B cell (primary cell): ENCODE measurements at places on chromosomes 2 and 18. TPM values are rescaled to one million over a fixed set of nuclear protein-coding genes. Genes with fewer than 3 reads are reported as not detected.
A peak's percentile ranks its signal among the peaks of the same experiment; 100 is the strongest.

The MOB4 gene
- total RNA-seq: 20.1 and 20.8 TPM in 2 replicates

The TSGA10 gene
- total RNA-seq: 36.9 and 39.6 TPM in 2 replicates

The EGR4 gene
- 0.30 and 0.41 TPM in 2 replicates for total RNA-seq

The BMP10 gene
- total RNA-seq: not detected in 2 replicates

The CYP27C1 gene
- not detected in 2 replicates for total RNA-seq

The G6PC2 gene
- total RNA-seq: not detected in 2 replicates

The RAD51AP2 gene
- not detected in 2 replicates for total RNA-seq

The CD8B2 gene
- not detected in 2 replicates for total RNA-seq

DNA sequence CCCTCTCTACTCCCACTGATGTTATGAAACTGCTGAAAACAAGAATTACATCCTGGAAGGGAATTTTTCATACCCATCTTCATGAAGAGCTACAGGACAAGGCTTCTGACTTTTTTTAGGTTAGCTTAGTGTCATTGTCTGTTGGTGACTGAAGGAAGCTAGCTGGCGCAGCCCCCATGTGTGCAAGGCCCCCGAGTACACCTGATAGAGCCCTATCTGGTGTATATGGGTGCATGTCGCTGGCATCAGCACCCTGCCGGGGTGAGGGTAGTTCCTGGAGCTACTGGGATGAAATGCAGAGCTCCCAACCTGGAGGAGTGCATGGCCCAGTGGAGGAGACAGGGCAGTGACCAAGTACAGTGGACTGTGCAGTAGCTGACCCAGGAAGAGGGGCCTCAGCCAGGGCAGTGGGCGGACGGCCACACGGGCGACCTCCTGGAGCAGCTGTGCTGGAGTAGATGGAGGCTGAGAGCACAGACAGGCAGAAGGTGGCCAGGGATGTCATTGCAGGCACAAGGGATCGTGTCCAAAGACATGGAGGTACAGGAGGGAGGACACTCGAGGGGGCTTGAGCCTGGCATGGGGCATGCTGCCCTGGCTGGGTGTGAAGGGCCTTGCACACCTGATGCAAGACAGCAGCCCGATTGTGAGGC lies 12.1 kb downstream of the IMPA2 start:
- peaks cover 11% of the 10 kb centered on the region for H3K4me1 ChIP-seq
- DNase-seq: no peak
- no peak overlapping the region for H3K4me3 ChIP-seq
- no peaks in the 10 kb centered on the region for H3K36me3 ChIP-seq
- no peaks in the 10 kb centered on the region for H3K27me3 ChIP-seq

DNA sequence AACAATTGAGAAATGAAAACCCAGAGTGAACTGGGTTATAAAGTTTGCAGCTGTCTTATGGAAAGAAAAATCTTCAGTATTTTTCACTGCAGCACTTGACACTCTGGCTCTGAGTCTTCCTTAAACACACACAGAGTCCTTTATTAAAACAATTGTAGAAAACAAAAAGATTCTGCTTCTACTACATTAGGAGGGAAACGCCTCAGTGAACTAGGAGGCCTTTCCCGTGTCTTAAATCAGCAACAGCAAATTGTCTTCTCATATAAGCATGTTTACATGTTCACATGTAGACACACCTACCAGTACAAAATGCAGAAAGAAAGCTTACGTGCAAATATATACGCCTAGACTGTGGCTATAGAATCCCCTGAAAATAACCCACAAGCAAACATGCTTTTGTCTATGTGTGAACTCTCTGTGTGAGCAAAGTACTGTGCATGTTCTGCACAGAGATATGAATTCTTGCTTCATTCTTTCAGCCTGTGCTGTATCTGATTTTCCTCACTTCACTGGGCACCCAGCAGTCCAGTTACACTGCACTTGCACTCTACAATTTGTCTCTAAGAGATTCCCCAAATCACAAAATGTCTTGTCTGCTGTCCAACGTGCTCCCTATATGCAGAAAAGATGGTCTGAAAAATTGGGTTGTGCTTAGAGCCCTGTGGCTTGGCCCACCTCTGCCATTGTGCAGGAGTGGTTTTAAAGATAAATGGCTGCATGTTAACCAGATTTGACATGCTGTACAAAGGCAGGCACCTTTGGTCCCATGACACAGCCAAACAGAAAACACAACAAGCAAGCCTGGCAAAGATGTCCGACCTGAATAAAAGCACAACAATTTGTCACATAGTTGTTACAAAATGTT lies 24.5 kb downstream of the ZEB2 start:
- peaks cover 30% of the 10 kb centered on the region for H3K4me1 ChIP-seq
- no peaks in the 10 kb centered on the region for H3K27me3 ChIP-seq
- H3K27ac ChIP-seq: no peak overlapping the region
- peaks cover 28% of the 10 kb centered on the region for H3K36me3 ChIP-seq
- no peak overlapping the region for H3K4me3 ChIP-seq
- no peak for DNase-seq

- no peak for DNase-seq
- H3K27ac ChIP-seq: no peak overlapping the region
- no peaks in the 10 kb centered on the region for H3K27me3 ChIP-seq
- H3K4me3 ChIP-seq: no peak overlapping the region
- H3K4me1 ChIP-seq: no peaks in the 10 kb centered on the region
Observed at GRCh38 chr2:164696634-164697033, 75.4 kb upstream of the GRB14 start.

DNA sequence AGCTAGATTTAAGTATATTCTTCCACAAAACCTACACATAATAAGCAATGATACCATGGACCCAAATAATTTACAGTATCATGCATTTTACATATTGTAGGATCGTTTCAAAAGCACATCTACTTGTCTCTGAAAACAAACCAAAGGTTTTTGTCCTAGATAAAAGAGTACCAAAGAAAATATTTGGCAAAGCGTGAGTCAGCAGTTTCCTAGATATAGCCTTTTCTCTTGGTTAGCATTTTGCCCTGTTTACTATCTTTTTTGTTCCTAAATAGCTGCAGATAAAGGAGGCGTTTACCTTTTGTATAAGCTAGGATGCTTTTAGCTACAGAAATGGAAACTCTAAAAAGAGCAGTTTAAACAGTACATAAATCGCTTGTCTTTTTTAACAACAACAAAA lies 305.8 kb upstream of the GULP1 start:
- no peak overlapping the region for H3K4me3 ChIP-seq
- H3K36me3 ChIP-seq: no peaks in the 10 kb centered on the region
- H3K4me1 ChIP-seq: peaks cover 20% of the 10 kb centered on the region
- H3K27me3 ChIP-seq: no peaks in the 10 kb centered on the region
- H3K27ac ChIP-seq: no peak overlapping the region

DNA sequence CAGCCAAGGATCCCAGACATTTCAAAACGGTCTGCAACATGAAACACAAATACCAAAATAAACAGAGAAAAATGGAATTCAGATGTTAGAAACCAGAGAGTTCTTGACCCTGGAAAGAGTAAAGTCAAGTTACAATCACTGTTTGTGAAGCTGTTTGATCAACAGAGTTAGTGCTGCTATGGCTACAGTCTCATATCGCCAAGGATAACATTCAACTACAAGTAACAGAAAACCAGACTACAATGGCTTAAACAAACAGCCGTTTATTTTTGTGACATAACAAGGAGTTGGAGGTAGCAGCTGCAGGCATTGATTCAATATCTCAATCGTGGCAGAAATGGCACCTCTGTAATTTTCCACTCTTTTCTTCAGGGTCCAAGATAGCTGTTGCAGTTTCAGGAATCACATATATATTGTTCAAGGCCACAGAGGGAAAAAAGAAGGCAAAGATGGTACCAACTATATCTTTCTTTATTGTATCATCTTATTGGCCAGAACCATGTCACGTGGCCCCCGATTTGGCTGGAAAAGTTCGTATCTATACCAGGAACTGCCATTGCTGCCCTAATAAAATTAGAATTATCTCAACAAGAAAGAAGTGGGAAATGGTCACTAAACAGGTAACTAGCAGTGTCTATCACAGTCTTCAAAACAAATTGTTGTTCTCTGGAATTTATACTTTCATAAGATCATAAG lies 17.7 kb upstream of the HNRNPLL start:
- H3K4me1 ChIP-seq: peaks cover 7% of the 10 kb centered on the region
- H3K36me3 ChIP-seq: no peaks in the 10 kb centered on the region
- no peak overlapping the region for H3K27ac ChIP-seq

- peak; percentile 30 for DNase-seq
- H3K36me3 ChIP-seq: no peaks in the 10 kb centered on the region
Observed at GRCh38 chr2:39780825-39781600, 2.0 kb upstream of the THUMPD2 start.

DNA sequence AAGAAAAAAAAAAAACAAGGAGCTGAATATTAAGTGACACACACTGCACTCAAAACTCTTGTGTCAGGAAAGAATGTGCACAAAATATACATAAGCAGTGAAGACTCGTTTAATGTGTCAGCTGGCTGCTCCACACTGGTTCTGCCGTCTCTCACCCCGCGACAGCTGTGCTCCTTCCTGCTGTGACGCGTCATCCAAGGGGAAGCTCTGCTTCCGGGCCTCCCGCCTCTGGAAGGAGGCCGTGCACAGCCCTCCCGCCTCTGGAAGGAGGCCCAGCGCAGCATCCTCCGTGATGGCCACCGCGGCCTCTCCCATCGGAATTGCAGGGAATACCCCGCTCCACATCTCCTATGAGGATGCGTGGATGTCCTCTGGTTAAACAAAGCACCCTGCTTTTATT lies 151.0 kb downstream of the HDAC4 start:
- H3K27ac ChIP-seq: no peak overlapping the region
- no peak for DNase-seq
- H3K27me3 ChIP-seq: peaks cover 18% of the 10 kb centered on the region
- peaks cover 30% of the 10 kb centered on the region for H3K4me1 ChIP-seq

GRCh38 chr2:110853516-110853915 lies 121.1 kb downstream of the ACOXL start:
- no peak overlapping the region for H3K27ac ChIP-seq
- peaks cover 12% of the 10 kb centered on the region for H3K4me1 ChIP-seq
- no peaks in the 10 kb centered on the region for H3K36me3 ChIP-seq
- H3K4me3 ChIP-seq: no peak overlapping the region
- H3K27me3 ChIP-seq: no peaks in the 10 kb centered on the region

DNA sequence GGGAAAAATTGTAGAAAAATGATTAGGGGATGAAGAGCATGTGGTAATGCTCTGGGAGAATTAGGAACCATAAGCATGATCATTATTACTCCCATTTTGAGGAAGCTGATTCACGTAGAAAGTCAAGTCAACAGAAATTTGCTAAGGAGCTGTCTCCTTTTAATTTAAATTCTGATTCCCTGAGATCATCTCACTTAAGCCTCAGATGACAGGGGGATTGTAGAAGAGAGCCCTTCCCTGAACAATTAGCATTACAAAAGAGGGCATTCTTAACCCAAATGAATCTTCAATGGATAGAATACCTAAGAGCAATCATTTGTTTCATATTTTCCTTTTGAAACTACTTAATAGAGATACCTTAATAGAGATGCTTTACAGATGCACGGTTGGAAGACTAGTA lies 267.9 kb downstream of the NYAP2 start:
- H3K27ac ChIP-seq: no peak overlapping the region
- no peaks in the 10 kb centered on the region for H3K4me1 ChIP-seq
- H3K36me3 ChIP-seq: no peaks in the 10 kb centered on the region

DNA sequence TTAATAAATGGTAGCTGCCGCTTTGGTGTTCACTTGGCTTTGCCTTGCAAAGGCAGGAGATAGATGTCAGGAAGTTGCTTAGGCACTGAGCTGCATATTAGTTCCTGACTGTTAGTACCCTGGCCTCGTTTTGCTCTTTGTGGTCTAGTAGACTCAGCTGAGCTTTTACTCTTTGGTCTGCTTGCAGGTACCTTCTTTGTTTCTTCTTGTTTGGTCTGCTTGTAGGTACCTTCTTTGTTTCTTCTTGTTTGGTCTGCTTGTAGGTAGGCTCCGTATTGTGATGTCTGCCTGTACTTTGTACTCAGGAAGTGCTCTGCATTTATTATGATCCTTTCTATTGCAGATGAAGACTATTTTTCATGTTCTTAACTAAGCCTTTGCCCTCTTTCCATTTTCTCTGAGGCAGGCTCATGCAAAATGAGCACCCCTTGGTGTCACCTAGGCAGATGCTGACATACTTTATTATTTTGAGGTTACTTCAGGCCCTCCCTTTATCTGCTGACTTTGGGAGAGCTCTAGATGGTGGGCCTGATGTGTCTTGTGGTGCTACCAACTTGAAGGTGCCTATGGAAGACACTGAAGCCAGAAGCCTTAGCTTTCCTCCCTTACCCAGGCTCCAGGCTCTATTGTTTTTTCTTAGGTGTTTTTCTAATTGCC lies 6.0 kb downstream of the RPIA start:
- H3K4me1 ChIP-seq: peaks cover 10% of the 10 kb centered on the region
- no peak overlapping the region for H3K27ac ChIP-seq
- no peak for DNase-seq

- H3K27me3 ChIP-seq: no peaks in the 10 kb centered on the region
- DNase-seq: no peak
- no peak overlapping the region for H3K27ac ChIP-seq
- H3K4me3 ChIP-seq: no peak overlapping the region
Observed at GRCh38 chr18:45241271-45241670, 374.0 kb upstream of the SLC14A2 start.

DNA sequence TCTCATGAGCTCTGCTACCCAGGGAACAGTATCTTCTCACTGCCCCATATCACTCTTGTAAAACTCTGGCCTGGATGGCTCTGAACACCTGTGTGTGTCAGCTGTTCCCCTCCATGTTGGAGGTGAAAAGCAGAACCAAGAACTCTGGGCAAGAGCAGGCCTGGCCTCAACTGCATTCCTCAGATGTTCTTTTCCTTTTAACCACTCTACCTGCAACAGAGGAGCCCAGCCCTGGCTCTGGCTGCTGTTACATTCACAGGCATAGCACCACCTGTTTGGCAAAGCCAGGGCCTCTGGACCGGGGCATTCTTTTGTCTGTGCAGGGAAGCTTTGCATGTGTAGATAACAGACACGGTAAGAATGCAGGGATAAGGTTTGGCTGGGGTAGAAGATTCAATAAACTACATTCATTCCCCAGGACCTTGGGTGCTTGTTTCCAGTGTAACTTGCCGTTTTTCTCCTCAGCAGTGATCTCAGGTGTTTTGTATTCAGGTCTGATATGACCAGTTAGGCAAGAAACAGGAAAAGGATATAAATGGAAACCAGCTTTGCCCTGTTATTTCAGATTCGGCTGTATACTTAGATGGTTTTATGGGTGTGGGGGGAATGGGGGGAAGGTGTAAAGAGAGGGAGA lies 95.1 kb downstream of the SPTBN1 start:
- H3K27me3 ChIP-seq: no peaks in the 10 kb centered on the region
- H3K27ac ChIP-seq: no peak overlapping the region
- DNase-seq: peak; percentile 46
- H3K4me3 ChIP-seq: no peak overlapping the region
- H3K36me3 ChIP-seq: no peaks in the 10 kb centered on the region
- peaks cover 12% of the 10 kb centered on the region for H3K4me1 ChIP-seq

GRCh38 chr18:22391407-22392345 lies 26.0 kb downstream of the CTAGE1 start:
- no peaks in the 10 kb centered on the region for H3K27me3 ChIP-seq
- H3K36me3 ChIP-seq: no peaks in the 10 kb centered on the region
- no peaks in the 10 kb centered on the region for H3K4me1 ChIP-seq
- no peak overlapping the region for H3K27ac ChIP-seq
- no peak overlapping the region for H3K4me3 ChIP-seq
